ENCODE measurements at places on chromosomes 16 and 17. TPM values are rescaled to one million over a fixed set of nuclear protein-coding genes. Genes with fewer than 3 reads are reported as not detected.

The OTOA gene
- total RNA-seq, result under 0.01 TPM

- DNase-seq, result no peak
Observed at GRCh38 chr16:76796978-76797377, 394.0 kb upstream of the MON1B start.

DNA sequence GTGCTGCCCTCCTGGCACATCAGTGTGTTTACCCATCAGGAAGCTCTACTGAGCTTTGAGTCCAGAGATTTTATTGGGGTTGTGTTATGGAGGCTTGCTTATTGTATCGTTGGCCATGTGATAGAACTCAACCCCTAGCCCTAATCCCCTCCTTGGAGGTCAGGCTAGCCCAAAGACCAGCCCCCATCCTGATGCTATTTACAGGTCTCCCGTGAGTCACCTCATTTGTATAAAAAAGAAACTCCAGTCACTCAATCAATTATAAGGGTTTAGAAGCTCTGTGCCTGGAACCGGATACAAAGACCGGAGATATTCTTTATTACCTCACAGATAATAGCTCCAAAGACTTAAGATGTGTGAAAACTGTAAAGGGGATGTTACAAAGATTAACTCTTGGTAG is 405.9 kb downstream of the CNTNAP4 start:
- DNase-seq, result no peak

The EPX gene
- total RNA-seq, result not detected

- peak; percentile 33 for DNase-seq
Observed at GRCh38 chr17:67276075-67276474, 31.1 kb upstream of the HELZ start.

- DNase-seq, result peak; percentile 90
Observed at GRCh38 chr17:8062435-8062806, 23.6 kb downstream of the ALOX15B start.

DNA sequence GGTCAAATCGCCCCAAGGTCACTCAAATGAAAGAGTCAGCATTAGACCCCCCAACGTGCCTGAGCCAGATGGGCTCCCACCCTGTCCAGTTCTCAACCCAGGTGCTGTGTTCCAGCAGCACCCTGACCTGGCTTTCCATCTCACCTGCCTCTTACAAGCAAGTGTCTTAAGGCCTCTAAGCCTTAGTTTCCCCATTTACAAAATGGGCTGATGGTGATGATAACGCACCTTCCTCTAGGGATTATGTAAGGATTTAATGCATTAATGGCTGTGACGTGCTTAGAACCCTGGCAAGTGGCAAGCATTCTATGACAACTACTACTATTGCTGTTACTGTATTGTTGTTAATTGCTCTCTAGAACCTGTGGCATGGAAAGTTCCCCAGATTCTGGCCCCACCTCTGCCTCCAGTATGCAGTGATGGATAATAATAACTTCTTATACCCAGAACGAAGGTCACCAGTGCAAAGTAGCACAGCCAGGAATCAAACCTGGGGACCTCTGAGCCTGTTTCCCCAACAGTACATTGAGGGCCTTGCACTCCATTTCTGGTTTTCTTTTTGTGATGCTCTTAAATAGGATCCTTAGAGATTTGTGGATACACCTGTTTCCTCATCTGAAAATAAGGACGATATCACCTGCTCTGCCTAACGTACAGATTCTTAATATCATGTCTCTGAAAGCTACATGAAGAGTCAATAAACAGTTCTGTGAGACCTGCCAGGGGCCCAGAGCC is 3.3 kb upstream of the SLC25A39 start:
- DNase-seq, result no peak

The IGSF6 gene
- total RNA-seq, result not detected

The KRTAP4-3 gene
- not detected for total RNA-seq

The CSF3 gene
- not detected for total RNA-seq

DNA sequence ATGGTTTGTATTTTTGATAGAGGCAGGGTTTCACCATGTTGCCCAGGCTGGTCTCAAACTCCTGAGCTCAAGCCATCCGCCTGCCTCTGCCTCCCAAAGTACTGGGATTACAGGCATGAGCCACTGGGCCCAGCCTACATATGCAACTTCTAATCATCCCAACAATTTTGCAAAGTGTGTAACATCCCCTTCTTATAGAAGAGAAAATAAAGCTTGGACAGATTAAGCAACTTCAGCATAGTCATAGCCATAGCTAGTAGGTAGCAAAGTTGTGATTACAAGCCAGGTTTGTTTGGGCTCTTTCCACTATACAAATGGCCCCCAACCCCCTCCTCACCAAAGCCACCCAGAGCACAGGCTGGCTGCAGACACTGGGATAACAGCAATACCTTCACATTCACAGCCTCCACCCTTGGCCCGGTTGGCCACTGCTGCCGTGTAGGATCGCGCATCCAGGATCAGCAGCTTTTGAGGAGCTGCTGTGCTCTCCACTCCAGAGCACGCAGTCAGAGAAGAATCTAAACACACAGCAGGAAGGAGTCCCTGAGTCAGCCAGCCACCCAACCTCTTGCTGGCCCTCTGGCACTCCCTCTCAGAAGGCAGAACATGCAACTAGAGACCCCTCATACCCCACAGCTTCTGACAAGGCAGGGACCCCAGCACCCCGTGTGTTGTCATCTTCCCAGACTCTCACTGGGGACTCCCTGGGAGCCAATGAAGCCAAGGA is 7.9 kb downstream of the MTMR4 start:
- DNase-seq, result no peak

DNA sequence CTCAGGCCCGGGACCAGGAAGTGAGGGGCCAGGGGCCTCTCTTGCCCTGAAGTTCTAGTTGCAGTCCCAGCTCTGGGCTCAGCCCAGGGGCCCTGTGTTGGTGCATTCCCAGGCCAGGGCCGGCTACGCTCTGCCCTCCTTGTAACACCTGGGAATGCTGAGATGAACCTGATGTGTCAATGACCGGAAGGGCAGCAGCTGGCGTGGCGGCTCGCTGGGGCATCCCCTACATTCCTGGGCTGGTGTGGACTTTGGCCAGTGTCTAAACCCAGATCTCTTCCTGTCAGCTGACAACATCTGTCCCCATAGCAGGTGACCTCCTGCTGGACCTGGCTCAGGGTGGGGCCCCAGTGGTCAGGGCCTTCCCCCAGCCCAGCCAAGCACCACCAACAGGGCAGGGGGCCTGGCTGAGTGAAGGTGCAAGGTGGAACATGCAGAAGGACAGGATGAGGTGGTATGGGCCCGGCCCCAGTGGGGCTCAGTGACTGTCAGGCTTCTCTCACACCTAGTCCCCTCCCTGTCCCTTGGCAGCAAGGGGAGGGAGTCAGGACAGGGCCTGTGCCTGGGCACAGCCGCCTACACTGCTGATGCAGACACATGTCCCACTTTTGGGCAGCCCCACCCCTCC is 15.9 kb downstream of the FAM83G start:
- peak; percentile 79 for DNase-seq

The BCL6B gene
- 54.5 TPM for total RNA-seq

- DNase-seq, result no peak
Observed at GRCh38 chr17:57577751-57578607, 167.1 kb downstream of the CCDC182 start.

DNA sequence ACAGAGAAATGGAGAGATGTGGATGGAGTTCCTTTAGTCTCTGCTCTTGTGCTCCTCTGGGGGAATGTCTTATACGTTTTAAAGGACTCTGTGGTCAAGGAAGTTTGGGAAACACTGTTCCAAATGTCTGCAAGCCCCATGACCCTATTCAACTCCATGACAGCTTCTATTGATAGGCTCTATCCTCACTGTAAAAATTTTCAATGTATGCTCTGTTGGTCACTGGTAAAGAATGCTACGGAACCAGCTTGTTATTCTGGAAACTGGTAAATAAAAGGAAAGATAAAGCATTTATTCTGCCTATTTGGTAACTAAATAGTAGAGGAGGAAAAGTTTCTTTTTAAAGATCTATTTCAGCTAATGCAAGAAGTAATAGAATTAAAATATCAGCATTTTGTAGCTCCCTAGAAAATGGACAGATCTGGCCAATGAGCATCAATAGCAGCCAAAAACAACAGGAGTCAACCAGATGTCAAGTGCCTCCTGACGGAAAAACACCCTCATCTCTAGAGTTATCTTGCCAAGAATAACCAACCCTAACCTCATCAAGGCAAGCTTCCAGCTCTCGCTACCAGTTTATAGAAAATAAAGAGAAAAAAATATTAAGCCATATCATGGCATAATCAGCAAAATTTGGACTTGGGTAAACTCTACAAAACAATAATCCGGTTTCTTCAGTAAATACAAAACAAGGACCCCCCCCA is 16.1 kb downstream of the GDE1 start:
- peak; percentile 97 for DNase-seq

GRCh38 chr16:69554495-69554894 is 11.3 kb upstream of the NFAT5 start:
- DNase-seq, result no peak

GRCh38 chr16:14150796-14151195 is 79.7 kb downstream of the MRTFB start:
- DNase-seq, result no peak

The WNT9B gene
- not detected for total RNA-seq

GRCh38 chr16:2156849-2157224 is 1.3 kb downstream of the TRAF7 start:
- DNase-seq, result no peak

DNA sequence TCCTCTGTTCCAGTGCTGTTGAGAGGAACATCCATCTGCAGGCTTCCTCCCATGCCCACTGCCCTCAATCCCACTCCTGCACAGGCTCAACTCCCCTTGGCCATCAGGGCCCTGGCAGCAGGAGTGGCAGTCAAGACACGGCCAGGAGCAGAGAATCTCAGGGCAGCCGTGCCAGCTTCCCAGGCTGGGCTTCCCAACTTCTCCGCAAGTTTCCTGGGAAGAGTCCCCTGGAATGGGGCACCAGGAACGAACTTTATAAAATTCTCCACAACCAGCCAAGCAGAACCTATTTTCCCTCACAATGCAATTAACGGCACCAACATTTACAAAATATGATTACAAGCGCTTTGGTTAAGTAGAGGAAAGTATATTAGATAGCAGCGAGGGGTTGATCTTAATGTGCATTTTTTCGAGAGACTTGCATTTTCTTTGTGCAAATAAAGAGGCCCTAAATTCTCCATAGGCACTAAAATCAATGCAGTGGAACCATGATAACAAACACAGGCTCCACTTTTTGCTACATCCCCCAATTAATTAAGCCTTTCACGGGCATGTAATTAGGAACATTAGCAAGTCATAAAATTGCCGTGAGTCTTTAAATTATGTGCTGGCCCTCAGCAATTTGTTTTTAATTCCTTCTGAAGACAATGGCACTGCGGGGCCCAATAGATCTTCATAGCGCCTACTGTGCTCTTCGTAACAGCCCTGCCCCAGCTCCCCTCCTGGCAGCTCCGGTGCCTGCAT is 99.9 kb upstream of the LHX1 start:
- no peak for DNase-seq

- DNase-seq, result no peak
Observed at GRCh38 chr16:87790292-87791100, 24.7 kb upstream of the KLHDC4 start.

GRCh38 chr16:66600477-66600876 is 4.0 kb upstream of the CMTM3 start:
- no peak for DNase-seq

- no peak for DNase-seq
Observed at GRCh38 chr16:68364561-68364998, 53.8 kb downstream of the PRMT7 start.

The KRTAP2-2 gene
- total RNA-seq, result not detected

The NPIPB5 gene
- 28.5 TPM for total RNA-seq

The CMTM2 gene
- total RNA-seq, result not detected

DNA sequence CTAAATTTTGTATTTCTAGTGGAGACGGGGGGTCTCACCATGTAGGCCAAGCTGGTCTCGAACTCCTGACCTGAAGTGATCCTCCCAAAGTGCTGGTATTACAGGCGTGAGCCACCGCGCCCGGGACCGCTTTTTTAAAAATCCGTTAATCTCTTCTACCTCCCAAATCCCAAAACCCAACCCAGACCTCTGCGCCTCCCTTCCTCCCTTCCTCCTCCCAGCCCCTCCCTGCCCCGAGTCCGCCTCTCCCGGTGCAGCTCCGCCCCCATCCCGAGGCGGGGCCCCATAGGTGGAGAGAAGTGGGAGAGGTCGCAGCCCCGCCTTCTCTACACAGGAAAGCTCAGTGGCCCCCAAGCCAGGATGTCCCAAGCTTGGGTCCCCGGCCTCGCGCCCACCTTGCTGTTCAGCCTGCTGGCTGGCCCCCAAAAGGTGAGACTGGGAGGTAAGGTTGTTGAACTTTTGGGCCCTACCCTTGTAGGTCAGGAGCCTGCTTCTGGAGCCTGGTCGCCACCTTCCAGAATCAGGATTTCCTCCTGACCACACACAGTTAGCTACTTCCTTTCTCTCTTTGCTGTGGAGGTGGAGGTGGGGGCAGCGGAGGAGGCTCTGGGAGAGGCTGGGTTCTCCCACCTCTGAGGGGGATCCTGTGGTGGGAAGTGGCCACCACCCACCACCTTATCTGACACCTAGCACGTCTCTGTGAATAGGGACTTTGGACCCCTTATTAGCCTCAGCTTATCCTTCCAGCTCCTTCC is at the start of gene TMEM92:
TSS of gene TMEM92 (plus strand) at position 325 of the 755 bp plus-strand sequence. CDS start at position 361, 36 bp downstream.
- DNase-seq, result no peak

The GNG13 gene
- total RNA-seq, result not detected

DNA sequence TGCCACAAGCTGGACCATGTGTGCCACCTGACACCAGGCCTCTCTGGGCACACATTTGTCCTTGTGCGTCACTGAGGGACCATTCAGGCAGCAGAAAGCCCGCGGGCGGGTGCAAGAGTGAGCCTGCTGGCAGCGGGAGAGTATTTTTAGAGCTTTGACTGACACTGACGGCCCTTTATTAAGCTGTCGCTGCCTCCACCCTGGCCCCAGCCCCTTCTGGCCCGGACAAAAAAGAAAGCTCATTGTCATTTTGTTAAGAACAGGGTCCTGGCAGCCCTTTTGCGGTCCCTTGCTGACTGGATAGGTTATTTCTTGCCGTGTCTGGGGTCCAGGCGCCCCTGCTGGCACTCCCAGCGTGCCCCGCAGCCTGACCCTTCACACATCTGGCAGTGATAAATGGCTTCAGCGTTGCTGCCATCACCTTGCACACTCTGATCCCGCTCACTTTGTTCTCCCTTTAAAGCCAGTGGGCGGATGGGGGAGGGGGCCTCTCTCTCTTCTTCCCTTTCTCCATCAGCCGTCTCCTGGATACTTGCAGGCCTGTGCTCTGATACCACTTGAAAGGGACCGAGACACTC is 78.4 kb upstream of the NKD1 start:
- no peak for DNase-seq

DNA sequence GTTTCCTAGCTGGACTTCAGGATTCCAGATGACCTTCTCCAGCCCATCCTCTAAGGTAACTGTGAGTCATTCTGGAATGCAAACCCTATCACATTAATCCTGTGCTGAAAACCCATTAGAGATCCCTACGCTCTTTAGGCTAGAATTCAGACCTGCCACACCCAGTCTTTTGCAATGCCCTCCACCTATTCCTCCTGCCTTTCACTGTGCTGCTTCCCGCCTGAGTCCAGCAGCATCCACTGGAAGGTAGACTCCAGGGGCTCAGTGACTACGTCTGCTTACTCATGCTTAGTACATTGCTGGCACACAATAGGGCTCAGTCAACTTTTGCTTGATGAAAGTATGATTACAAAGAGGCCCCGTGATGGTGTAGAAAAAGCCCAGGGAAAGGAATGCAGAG is 121.1 kb downstream of the SPACA3 start:
- no peak for DNase-seq

GRCh38 chr16:25868106-25868505 is 176.3 kb downstream of the HS3ST4 start:
- DNase-seq, result no peak

GRCh38 chr17:38584350-38584925 is 21.3 kb downstream of the SRCIN1 start:
- peak; percentile 53 for DNase-seq

All from lung microvascular endothelial cell (primary cell).